ENCODE measurements at places on chromosomes 4 and X.
A peak's percentile ranks its signal among the peaks of the same experiment; 100 is the strongest.

- peak; percentile 50 for DNase-seq
Measured at GRCh38 chrX:21929209-21929608, 11.3 kb upstream of the SMS start.

DNA sequence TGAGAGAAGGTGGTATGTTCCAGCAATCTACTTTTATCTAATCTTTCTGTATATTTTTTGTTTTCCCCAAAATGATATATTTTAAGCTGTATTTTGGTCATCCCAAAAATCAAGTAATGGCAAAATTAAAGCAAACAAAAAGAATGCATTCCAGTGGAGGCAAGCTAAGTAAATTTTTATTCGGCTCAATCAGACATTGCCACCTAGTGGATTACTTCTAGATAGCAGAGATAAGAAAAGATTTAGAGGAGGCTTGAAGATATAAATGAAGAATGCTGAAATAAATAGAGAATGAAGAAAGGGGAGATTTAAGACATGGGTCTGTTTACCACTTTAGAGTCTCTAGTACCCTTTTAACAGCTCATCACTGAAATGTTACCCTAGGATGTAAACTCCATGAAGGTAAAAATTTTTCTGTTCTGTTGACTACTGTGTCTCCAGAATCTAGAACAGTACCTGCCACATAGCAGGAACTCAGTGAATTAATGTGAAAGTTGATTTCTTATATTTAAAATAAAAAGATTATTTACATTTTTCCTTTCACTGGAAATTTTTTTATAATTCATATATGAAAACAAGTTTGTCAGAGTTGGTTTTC is 110.9 kb upstream of the ANK2 start:
- DNase-seq, result no peak

- DNase-seq, result no peak
Measured at GRCh38 chrX:17829566-17829965, 31.5 kb downstream of the RAI2 start.

DNA sequence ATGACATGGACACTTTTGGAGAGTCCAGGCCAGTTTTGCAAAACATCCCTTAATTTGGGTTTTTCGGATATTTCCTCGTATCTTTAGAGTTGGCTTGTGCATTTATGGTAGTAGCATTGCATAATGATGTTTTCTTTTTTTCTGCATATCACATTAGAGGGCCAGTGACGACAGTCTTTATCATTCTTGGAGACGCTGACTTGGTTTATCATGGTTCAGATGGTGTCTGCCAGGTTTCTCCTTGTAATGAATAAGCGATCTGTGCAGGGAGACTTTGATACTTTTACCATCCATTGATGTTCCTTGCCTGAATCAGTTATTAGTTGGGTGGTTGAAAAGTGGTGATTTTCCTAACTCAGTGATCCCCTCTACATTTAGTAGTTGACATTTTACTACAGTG is 46.6 kb downstream of the KIAA0232 start:
- DNase-seq, result no peak

- no peak for DNase-seq
Measured at GRCh38 chrX:67724359-67725110, 180.7 kb downstream of the AR start.

DNA sequence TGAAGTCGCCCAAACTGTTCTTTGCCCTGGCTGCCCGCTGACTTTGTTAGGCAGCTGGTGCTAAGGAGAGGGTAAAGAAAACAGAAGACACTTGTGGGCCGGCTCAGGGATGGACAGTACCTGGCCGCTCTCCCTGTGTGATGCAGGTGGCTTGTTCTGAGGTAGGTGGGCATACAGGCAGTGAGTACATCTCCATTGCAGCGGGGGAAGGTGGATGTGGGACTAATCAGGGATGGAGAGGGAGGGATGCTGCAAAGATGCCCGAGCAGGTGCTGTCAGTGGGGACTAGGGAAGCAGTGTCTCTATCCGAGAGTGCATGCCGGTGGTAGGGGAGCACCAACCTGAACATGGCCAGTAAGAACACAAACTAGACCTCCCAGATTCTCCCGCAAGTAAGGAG is 67.0 kb downstream of the SORBS2 start:
- DNase-seq, result no peak

GRCh38 chr4:139665079-139665689 is 435 bp upstream of the MGST2 start:
- no peak for DNase-seq

DNA sequence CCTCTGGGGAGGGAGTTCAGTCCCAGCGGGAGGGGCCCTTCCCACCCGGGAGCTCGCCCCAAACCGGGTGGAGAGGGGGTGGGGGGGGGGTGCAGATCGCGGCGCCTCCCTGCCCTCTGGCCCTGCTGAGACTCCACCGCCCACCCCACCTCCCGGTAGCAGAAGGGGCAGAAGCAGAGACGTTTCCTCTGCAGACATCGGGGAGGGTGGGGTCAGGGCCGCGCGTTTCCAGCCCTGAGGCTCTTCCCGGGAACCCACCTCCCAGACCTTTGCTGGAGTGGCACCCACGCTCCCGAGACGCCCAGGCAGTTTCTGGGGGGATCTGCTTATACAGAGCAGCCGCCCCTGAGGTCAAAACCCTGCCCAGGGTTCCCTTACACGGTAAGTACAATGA is 30.2 kb downstream of the CPLX1 start:
- DNase-seq, result no peak

GRCh38 chr4:70601422-70602039 is 9.5 kb downstream of the AMBN start:
- DNase-seq, result peak; percentile 46

DNA sequence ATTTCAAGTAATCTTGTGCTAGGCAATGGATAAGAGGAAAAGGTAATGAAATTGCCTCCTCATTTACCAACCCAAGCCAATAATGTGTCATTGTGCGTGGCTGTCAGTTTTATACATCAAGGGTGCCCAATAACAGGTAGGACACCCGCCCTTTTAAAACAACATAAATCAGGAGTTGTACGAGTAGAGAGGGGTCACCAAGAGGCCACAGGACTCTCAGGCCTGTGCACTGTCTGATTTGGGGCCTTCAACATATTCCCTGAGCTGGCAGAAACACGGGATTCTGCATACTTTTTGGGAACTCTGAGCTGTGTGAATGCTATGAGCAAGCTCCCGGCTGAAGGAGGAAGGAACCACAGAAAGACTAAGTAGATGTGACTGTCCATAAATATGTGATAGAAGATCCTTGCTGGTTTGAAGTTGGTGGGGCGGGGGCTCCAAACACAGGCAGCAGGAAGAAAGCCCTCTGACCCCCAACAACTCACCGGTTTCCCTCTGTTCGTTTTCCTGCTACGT is 82.7 kb upstream of the MAML3 start:
- DNase-seq, result no peak

DNA sequence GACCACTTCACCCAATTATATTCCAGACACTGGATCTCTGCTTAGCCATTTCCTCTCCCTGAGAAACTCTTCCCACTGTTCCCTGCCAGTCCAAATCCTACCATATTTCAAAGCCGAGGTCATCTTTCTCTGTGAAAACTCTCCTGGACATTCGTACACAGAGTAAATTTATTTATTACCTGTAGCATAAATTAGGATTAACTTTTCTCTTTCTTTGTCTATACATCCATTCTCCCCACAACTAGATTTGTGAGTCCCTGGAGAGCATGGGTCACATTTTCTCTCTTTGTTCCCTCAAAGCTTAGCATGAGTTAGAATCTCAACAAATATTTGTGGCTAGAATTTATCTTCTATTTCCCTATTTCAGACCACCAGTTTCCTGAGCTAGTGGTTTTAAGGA is 27.8 kb upstream of the SMIM10 start:
- DNase-seq, result no peak

DNA sequence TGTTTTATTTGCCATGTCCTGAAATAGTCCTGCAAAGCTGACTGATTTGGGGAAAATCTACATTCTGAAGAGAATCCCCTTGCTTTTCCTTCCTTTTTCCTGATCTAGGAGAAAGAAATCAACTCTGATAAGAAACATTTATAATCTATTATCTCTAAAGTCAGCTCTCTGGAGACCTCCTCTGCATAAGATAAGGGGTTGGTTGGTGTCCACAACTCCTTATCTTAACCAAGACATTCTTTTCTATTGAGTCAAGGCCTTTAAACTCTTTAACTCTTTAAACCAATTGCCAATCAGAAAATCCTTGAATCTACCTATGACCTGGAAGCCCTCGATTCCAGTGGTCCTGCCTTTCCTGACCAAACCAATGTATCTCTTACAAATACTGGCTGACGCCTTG is 373.6 kb upstream of the RASGEF1B start:
- DNase-seq, result no peak

DNA sequence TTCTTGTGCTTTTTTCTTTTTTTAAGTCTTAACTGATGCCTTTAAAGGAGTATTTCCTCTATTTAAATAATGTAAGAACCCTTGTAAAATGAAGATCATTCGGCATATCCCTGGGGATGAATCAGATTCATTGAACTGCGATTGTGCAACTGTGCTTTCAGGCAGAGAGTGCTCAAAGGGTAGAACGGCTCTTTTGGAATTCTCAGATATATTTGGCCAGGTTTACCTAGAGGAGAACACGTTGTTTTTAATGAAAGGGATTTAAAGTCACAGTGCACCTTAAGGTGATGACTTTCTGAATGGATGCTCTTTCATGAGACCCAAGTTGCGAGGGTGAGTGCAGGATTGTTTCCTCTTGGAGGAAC is 51.6 kb upstream of the ELOVL6 start:
- DNase-seq, result no peak

DNA sequence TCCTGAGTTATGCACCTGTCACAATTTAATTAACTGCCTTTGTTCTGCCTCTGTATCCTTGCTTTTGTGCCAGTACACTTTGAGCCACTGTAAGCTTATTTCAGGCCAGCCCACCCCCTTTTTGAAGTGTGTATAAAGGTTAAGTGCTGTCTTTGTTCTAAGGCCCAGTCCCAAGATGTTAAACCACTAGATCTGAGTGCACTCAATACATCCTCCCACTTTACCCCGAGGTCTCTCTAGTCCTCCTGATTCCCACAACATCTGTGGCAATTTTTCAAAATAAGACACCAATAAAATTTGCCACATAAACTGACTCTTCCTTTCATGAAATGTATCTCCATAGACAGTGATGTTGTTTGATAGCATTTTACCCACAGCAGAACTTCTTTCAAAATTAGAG is 124.1 kb upstream of the SPIN4 start:
- DNase-seq, result no peak

DNA sequence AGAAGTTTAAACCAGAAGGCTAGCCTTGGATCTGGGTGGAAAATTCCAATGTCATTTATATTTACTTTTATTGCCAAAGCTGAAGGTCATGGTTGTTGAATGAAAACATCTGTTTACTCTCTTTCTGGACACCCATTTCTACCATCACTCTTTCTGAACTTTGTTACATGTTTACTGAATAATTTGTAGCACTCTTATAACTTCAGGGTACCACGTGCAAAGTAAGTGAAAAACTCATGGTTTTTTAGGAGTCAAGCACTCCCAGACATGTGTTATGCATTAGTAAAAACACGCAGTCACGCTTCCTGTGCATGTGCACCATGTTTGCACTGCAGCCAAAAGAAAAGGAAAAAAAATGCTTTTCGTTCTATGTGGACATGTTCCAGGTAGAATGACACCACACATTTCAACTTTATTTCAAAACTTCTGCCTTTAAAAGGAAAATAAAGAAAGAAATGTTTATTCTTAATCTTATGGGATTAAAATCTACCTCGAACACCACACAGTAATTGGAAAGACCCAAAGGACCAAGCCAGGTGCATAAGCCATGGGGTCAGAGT is 31.4 kb upstream of the ADH1C start:
- no peak for DNase-seq
